Stimulated activated CD4-positive, alpha-beta T cell treated with anti-CD3 and anti-CD28 coated beads, Interleukin-1b, Interleukin-23, amount 100 ng/mL, for 4 hours (primary cell): ENCODE measurements at places on chromosomes 1 and 21.

GRCh38 chr1:9281908-9282695, 10.6 kb upstream of the SPSB1 start:
- DNase-seq: no peak

DNA sequence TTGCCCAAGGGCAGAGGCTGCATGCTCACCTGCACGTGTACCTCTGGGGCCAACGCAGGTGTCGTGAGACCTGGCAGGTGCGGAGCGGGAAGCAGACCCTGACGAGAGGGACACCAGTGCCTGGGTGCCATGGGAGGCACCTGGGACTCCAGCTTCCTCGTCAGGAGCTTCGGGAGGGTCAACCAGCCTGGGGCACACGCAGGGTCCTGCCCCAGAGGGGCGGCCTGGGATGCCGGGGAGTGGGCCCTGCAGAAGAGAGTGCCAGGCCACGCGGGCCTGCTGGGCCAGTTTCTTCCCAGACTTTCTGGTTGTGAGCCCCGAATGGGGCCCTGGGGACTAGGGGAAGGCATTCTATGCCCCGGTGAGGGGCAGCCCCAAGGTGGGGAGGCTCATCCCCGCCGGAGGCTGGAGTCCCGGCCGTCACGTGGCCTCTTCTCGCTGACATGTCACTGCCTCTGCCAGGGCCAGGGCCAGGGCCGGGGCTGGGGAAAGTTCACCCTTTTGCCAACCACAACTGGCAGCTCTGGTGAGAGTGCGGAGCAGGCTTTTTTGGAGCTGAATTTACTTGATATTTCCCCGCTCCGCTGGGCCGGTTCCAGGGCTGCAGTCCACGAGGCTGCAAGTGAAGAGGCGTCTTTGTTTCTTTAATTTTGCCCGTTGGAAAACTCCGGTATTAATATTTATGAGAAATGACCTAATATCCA, 38.5 kb upstream of the ACTRT2 start:
- no peak for DNase-seq

- no peak for DNase-seq
These were observed 33.7 kb upstream of the VASH2 start for GRCh38 chr1:212916481-212917133.

- DNase-seq: no peak
These were observed 25.0 kb downstream of the LRRC8C start for GRCh38 chr1:89657886-89658285.

- DNase-seq: no peak
These were observed 14.2 kb downstream of the UTP11 start for GRCh38 chr1:38026592-38027200.

DNA sequence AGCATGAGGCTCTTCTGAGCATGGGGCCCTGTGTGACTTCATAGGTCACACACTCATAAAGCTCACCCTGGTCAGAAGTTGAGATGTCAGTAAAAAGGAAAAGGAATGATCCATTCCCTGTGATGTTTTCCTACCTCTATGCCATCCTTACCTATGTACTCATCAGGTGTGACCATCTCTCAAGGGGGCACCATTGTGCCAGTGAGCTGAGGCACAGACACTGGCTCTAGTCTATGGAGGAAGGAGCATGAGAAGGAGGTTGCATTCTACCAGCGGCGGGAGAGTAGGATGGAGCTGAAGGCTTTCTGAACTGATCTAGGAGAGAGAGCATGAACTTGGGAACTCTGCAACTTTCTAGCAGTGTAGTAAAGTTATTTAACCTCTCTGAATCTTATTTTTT, 65.8 kb upstream of the RGL1 start:
- DNase-seq: no peak

DNA sequence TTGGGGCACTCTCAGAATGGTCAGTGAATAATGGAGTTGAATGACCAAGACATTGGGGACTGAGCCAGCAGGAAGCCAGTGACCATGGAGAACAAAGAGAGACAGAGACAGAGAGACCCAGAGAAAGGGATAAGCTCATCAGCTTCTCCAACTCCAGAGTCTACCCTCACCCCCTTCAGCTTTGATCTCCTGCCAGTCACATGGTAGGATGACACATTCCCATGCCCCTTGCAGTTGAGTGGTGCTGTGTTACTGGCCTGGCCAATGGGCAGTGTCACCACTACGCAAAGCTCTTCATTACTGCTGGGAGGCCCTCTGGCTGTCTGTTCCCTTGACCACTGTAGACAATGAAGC, 643.5 kb downstream of the AJAP1 start:
- DNase-seq: no peak

DNA sequence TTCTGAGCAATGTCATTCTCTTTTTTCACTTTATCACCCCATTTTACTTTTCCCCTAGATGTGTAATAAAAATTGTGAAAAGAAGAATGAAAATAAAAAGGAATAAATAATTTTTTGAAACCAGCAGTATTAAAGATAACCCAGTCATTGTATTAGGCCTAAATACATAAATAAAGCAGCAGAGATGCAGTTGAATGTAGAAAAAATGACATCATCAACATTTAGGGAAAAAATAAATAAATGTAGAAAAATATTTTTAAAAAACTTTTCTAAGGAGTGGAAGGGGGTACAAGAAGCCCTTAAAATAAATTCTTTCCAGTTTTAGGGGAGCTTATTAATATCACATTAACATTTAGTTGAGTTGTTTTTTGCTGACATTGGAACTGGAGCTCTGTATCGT, 15.3 kb upstream of the ENAH start:
- no peak for DNase-seq

GRCh38 chr1:4393191-4393590, 261.2 kb upstream of the AJAP1 start:
- DNase-seq: no peak

DNA sequence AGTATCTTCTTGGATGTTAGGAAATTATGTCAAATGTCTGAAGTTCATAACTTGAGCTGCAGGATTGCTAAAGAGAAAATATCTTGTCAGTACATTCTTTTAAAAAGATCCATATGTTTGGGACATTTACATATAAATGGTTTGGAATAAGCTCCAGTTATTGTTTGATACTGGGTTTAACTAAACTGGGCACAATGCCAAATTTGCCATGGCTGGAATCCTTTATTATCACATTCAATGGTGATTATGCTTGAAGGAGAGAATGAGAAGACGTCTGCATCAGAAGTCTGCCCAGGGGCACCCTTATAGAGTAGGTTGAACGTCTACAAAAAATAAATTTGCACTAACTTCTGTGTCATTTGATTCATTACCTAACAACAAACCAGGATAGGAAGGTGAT, 652.5 kb downstream of the AMY1C start:
- DNase-seq: no peak

- no peak for DNase-seq
These were observed 24.9 kb downstream of the ZBTB40 start for GRCh38 chr1:22476566-22476965.

GRCh38 chr1:85494074-85494903, 29.3 kb upstream of the DDAH1 start:
- no peak for DNase-seq

DNA sequence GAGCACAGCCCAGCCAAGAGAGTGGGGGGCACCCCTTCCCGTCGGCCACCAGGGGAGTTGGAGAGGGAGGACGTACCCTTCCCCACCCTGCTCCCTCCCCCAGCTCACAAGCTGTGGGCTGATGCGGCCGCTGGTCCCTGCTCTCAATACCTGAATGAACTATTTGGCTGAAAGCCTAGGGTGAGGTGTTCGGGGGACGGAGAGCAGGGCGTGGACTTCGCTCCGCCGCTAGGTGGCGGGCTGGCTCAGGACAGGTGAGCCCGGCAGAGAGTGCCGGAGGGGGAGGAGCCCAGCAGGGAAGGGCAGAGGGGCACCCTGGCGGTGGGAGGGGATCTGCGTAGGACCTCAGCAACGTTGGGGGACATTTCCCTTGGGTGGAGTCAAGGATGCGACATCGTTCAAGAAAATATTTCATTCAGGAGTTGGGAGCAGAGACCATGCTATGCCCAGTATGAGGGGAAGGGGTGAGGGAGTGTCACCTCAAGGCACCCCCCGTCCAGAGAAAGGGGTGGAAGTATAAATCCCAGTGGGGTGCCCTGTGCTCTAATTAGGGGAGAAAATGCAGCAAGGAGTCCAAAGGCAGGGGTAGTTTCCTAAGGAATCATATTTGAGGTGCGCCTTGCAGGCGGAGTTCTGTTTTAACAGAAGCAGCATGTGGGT, 12.0 kb upstream of the RHBG start:
- peak; percentile 67 for DNase-seq

- no peak for DNase-seq
These were observed 18.7 kb downstream of the EDN2 start for GRCh38 chr1:41465741-41466140.

- DNase-seq: no peak
These were observed 15.8 kb downstream of the AUNIP start for GRCh38 chr1:25843483-25843882.

- no peak for DNase-seq
These were observed 23.6 kb downstream of the OPTC start for GRCh38 chr1:203517426-203518110.

- DNase-seq: no peak
These were observed 90.1 kb downstream of the TLR5 start for GRCh38 chr1:223052931-223053330.

GRCh38 chr21:27047283-27047657, 80.4 kb upstream of the ADAMTS5 start:
- DNase-seq: no peak

DNA sequence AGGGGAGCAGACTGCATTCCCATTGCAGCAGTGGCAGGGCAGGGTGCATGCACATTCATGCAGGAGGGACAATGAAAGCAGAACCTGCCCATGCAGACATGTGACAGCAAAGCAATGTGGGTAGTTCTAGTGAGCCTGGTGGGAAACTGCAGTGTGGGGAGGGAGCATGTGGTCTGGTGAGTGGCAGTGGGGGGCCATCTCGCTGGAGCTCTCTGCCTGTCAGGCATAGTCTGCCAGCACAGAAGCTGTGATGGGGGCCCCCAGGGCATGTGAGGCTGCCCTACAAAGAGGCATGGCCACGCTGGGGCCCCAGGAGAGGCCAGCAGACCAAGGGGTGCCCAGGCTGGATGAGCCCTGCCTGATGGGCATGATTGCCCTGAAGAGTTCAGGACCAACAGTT, 579.7 kb downstream of the PTPRC start:
- no peak for DNase-seq

DNA sequence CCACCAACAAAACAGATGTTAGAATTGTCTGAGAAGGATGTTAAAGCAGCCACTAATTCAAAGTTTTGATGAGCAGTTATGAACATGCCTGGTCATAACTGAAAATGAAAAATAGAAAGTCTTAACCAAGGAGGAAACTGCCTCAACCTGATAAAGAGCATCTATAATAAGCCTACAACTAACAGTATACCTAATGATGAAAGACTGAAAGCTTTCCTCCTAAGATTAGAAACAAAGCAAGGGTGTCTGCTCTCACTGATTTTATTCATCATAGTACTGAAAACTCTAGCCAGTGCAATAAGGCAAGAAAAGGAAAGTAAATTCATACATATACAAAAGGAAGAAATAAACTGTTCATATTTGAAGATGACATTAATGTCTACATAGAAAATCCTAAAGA, 82.0 kb downstream of the KCNK1 start:
- no peak for DNase-seq

DNA sequence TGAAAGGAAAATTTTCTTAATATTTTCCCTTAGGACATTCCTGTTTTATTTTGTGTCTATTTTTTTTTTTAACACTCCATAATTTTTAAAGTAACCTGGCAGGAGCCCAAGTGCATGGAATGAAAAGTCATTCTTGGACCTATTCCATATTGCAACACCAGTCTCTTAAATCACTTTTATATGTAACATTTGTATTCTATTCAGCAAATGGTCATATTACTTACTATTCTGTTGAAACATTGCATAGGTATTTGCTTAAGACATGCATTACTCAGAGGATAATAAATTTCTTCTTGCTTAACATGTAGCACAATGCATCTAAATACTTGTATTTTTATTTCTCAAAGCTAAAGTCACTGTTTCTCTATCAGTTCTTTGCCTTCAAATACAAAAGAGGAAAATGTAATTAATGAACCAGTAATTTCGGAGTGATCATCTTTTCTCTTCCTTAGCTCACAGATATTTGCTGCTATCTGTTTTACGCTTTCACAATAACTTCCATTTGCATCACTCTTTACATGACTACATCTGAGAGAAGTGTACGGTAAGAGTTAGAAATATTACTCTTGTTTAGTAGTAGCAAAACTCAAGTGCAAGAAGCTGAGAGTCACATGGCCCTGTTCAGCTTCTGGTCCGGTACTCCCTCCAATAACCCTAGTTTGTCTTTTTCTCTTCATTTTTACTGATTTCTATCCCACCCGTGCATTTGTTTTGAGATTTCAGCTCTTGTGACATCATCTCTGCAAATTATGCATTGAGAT, 394.8 kb downstream of the USP25 start:
- DNase-seq: no peak

DNA sequence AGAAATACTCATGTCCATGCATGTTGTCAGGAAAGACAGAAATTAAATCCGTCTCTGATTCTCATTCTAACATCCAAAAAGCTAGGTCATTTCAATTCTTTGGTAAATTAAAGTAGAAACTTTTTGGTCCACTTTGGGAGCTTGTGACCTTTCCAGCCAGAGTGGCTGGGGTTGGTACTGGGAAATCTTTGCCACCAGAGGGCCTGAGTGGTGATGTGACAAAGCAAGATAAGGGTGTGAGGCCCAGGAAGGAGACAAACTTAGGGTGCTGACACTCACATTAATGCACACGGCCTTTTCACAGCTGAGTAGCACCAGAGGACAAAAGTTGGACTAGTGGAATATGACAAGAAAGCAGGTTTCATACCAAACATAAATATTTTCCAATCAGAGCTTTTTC, 144.3 kb downstream of the DNM3 start:
- no peak for DNase-seq

GRCh38 chr1:186703209-186703766, 23.1 kb upstream of the PTGS2 start:
- no peak for DNase-seq

- no peak for DNase-seq
These were observed 14.7 kb downstream of the ZNF648 start for GRCh38 chr1:182046763-182047162.

- no peak for DNase-seq
These were observed 59.6 kb downstream of the KCNAB2 start for GRCh38 chr1:6105218-6105679.
